ENCODE measurements at places on chromosomes 2 and 18.

GRCh38 chr2:133265432-133265949 is 302.8 kb downstream of the NCKAP5 start:
- no peak for DNase-seq

DNA sequence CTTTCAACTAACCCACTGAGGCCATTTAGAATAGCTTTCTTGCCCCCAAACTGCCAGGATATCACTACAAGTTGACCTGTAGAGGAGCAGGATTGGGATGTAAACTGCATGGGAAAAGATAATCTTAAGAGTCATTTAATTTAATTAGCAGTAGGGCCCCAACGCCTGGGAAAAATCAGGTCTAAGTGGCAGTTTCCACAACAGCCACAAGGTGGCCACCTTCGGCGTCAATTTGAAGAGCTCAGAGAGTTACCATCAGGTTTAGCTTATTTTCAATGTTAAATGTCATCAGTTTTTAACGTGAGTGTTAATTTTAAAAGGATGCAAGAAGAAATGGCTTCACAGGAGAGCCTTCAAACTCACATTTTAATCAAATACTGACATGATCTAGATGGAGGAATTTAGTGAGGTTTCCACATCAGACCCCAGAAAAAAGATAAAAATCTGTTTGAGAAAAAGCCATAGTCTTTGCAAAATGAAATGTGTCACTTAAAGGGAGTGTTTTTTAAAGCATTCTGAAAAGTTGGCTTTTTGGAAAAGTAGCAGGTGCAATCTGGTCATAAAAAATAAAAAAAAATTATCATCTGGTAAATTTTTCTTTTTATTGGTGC is 77.3 kb upstream of the UPP2 start:
- peak; percentile 79 for DNase-seq

- DNase-seq = no peak
These were observed 15.1 kb upstream of the DARS1 start for GRCh38 chr2:136000502-136000901.

GRCh38 chr2:25257032-25257552 is 84.6 kb downstream of the DNMT3A start:
- no peak for DNase-seq

GRCh38 chr18:58526425-58527284 is 102.2 kb downstream of the ALPK2 start:
- DNase-seq = no peak

GRCh38 chr2:133721118-133721517 is 152.9 kb upstream of the NCKAP5 start:
- DNase-seq = no peak

- no peak for DNase-seq
These were observed 782.7 kb upstream of the SOX11 start for GRCh38 chr2:4909346-4910009.

- peak; percentile 47 for DNase-seq
These were observed 24.1 kb downstream of the TRABD2A start for GRCh38 chr2:84856787-84857186.

DNA sequence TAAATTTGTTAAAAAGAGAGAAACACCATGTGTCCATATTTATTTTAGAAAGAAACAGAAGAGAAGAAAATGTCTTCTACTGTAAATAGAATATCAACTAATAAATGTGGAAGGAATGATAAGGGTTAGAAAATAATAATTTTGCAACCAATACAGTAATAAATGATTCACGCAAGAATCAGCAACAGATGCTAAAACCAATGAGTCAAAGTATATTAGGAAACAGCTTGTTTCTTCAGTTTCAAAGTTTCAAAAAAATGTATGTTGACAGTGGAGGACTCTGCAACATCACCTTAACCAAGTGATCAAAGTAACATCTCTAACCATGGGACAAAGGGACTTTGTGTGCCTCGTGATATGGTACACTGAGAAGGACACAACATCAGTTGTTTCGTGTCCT is 147.0 kb downstream of the TWIST2 start:
- DNase-seq = no peak

- DNase-seq = peak; percentile 15
These were observed 228.9 kb downstream of the TMEM163 start for GRCh38 chr2:134489732-134490384.

GRCh38 chr2:201860636-201861066 is 54.3 kb downstream of the CDK15 start:
- peak; percentile 89 for DNase-seq

DNA sequence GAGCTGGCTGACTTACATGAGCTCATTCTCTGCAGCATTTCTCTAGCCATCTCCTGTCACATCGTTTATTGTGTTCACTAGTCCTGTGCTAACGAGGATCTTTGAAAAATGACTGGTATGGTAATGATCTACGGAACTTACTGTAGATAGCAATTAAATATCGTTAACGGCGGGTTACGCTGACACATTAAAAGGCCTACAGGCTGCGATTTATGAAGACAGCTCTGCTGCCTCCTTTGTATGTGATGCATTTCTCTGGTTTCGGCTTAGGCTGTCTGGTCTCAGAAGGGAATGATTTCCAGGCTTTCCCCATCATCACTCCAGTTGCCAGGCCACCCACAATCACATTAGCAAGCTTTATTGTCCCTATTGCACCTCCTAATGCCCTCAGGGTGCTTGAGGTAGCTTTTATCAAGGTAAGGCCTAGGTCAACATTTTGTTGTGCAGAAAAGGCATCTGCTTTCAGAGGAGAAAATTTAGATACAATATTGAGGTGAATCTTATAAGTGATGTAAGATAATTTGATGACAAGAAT is 284.4 kb downstream of the SOX11 start:
- no peak for DNase-seq

GRCh38 chr18:49476664-49477411 is 10.2 kb downstream of the C18orf32 start:
- peak; percentile 86 for DNase-seq

DNA sequence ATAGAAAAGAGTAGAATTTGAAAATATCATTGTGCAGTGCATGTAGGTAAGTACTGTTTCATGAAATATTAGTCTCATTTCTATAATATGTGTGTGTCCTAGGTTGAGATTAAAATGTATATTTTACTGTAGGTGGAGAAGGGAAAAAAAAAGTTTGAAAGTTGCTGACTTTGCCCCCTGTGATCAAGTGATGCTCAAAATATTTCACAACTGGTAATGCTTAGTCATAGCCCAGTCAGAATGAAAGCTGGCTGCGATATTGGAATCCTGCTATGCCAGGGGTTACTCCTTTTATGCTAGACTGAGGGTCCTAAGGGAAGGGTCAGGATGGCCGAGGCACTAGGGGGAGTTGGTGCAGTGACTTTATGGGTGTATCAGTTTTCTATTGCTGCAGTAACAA is 19.5 kb upstream of the CFAP36 start:
- DNase-seq = peak; percentile 37

DNA sequence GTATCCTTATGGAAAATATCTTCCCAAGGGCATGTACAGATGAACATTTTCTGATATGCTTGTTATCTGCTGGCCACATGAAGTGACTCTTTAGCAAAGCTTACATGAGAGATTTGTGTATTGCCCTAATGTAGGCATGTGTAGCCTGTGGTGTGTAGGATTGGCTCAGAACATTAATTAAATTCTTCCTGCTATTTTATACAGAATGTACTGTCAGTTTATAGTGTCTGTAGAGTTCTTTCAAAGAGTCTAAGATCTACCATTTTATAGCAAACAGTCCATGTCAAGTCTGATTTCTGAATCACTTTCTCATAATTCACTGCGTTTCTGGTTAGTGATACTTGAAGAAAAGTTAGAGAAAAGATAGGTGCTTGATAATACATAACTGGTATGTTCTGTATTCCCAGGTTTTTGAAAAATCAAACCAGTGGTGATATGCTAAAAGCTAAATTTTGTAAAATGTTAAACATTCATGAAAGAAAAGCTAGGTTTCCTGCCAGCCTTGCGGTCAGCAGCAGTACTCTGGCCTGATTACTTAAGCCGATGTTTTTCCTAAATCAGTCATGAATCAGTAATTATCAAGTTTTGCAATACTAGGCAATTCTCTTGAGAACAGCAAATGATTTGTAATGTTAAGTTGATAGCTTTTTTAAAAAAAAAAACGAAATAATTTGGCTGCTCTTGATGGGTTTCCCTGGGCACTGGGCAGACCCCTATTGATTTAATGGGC is 30.9 kb upstream of the EFEMP1 start:
- no peak for DNase-seq

DNA sequence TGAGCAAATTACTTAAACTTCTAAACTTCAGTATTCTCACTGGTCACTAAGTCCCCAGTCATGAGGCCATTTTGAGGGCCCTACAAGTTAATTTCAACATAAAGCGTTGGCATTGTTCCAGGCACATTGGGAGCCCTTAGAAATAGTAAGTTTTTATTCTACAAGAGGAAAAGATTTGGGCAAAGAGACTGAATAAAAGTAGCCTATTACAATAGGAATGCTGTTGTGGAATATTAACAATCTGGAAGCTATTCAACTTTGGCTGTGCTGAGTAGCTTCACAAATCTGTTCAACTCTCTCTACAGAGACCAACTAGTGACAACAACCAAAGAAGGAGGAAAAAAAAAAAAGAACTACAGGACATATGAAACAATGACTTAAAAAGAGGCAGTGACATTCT is 1287.5 kb upstream of the NXPH2 start:
- DNase-seq = no peak

GRCh38 chr2:172253190-172254052 is 150.7 kb upstream of the DLX2 start:
- DNase-seq = peak; percentile 87

DNA sequence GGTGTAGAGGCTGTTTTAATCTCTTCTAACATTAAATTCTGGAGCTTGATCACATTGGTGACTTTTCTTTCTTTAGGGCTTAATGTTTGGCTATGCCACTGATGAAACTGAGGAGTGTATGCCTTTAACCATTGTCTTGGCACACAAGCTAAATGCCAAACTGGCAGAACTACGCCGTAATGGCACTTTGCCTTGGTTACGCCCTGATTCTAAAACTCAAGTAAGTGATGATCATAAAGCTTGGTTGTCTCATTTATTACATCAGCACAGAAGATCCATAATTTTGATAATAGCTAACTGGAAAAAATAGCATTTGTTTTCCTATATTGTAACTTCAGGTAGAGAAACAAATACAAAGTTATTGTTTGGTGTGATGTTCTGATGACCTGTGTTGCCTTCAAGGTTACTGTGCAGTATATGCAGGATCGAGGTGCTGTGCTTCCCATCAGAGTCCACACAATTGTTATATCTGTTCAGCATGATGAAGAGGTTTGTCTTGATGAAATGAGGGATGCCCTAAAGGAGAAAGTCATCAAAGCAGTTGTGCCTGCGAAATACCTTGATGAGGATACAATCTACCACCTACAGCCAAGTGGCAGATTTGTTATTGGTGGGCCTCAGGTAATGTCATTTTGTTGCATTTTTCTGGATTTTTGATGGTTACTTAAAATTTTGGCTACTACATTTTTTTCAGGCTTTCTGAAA is 2.9 kb downstream of the MAT2A start:
- DNase-seq = no peak

DNA sequence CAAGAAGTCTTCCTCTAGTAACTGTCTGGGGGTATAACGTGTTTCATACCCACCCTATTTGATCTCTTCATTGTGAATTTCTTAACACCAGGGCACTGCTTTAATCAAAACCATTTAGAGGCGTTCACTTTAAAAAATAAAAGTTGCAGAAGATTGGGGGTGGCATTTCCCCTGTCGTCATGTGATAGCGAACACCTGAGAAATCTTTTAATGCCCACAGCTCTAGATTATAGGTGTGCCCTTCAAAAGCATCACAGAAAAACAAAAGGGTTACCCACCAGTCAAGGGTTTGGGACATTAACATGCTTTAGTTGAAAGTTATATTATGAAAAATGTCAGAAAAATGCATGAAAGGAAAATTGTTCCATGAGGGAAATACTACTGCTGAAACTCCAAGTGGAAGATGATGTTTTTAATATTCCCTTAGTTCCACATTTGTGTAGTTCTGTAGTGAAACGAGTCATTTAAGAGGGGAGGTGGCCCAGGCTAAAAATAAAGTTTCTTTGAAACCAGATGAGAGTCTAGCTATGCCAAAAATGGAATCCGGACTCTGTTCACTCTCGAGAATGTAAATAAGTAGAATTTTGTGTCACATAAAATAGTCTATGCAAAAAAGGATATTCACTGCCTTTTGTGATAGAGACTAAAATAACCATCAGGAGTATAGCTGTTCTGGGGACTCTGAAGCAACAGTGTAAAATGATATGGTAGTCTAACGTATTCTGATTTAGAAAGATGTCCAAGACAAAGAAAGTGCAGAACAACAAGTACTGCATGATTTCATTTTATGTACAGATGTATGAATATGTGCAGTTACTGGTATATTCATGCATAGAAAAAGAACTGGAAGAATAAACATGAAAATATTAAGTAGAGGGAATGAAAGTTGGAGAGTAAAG is 95.3 kb downstream of the TMEM247 start:
- DNase-seq = no peak

GRCh38 chr2:212141499-212141898 is 397.1 kb downstream of the ERBB4 start:
- DNase-seq = no peak

DNA sequence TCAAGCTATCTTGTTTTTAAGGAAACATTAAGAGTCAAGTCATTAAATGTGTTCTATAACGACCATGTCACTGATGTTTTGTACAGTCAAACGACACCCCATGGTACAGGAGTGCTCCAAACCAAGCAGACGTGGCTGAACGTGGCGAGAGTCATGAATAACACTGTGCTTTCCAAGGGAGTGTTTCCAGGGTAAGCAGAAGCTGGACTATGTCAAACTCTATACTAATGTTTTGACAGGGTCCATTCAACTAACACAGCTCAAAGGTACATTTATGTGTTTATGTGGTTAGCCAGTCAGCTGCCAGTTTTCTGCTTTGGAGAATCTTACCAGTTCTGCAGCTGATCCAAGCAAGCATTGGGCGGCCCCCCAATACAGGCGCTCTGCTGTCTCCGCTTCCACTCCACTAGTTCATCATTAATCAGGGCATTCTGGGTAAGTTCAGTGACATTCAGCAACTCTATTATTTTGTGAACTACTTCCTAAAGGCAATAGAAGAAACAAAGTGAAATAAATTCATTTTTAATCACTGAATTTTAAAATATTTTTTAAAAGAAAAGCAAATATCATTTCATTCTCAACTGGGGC is 16.4 kb downstream of the STAT1 start:
- DNase-seq = no peak

DNA sequence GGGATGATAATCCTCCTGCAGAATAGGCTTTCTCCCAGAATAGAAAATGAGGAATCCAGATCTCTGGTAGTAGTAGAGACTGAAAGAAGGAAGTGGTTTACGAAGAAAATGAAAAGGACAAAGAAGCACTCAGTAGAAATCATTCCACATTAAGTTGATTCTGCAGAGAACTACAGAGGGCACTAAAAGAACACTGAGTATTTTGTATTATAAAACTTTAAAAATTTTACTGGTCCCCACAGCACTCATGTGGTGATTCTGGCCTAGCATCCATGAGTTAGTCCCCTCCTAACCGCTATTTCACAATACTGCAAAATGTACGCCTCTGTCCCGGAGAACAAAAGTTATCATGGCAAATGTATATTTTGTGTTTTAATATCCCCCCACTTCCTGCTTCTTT is 42.9 kb upstream of the SLC35F5 start:
- peak; percentile 56 for DNase-seq

- DNase-seq = no peak
These were observed 1.1 kb downstream of the COPS9 start for GRCh38 chr2:240134956-240135520.

All from hematopoietic multipotent progenitor cell treated with erythropoietin and hydrocortisone succinate and interleukin-3 and kit ligand, for 4 days (in vitro differentiated cells).